Frontal cortex (tissue), 4 donors: ENCODE measurements at places on chromosomes 6 and 20.

DNA sequence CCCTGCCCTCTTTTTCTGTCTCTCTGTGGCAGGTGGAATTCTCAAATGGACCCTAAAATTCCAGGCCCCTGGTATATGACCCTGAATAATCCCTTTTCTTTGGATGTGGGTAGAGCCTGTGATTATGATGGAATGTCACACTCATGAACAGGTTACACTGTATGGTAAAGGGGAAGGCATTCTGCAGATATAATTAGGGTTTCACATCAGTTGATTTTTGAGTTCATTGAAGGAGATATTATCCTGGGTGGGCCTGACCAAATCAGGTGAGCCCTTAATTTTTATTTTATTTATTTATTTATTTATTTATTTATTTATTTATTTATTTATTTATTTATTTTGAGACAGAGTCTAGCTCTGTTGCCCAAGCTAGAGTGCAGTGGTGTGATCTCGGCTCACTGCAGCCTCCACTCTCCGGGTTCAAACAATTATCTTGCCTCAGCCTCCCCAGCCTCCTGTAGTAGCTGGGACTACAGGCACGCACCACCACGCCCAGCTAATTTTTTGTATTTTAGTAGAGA, 13.7 kb upstream of the STMND1 start:
- DNase-seq, result no peak

- no peak for DNase-seq
Observed at GRCh38 chr20:59039233-59039632, 3.4 kb downstream of the PRELID3B start.

GRCh38 chr20:24314053-24314452, 155.4 kb upstream of the SYNDIG1 start:
- DNase-seq, result no peak

GRCh38 chr20:12058216-12058615, 140.5 kb downstream of the BTBD3 start:
- DNase-seq, result no peak
